Islet precursor cell (in vitro differentiated cells): ENCODE measurements at places on chromosomes 2 and 18.

DNA sequence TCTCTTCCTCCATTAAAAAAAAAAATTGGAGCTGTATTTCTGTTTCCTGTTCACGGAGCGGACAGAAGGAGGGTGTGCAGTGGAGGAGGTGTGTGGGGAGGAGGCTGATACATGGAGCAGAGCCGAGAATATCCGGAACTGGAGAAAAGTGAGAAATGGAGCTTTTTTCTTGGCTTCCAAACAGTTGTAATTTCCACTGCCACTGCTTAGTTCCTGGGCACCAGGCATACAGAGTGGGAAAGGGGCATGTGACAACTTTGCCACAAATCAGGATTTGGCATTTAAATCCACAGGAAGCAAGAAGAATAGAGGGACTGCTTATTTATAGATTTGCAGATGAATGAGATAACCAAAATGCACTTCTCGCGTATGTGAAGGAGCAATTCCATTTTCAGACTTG is 71.2 kb downstream of the BCL11A start:
- DNase-seq, result peak; percentile 16

DNA sequence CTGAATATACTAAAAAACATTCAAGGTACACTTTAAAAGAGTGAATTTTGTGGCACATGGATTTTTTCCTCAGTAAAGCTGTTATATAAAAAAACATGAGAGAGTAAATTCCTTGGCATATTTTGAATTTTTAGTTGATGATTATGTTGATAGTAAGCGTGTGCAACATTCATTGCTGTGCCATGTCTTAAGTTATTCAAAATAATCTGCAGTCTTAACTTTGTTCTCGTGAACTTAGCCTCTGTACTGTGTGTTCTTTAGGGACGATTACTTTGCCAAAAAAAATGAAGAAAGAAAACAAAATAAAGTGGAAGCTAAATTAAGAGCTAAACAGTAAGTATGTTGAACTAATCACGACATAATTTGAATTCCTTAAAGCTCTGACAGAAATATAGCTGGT is 9.6 kb downstream of the SSB start:
- DNase-seq, result no peak

GRCh38 chr2:69720404-69720803 is 21.5 kb upstream of the ANXA4 start:
- DNase-seq, result no peak

DNA sequence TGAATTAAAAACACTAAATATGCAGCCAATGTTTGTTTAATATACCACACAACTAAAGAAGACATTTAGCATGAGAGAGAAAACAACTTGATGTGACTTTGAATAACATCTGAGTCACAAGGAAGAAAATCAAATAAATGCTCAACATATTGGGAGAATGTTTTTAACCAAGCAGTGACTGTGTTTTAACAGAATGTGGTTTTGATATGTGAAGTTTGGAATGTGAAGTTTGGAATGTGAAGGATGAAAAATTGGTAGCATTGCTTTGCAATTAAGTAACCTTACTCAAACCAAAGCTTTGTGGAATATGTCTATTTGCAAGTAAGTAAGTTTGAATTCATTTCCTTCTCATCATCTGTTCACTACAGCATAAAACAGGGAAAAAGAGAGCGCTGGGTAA is 128.2 kb upstream of the DNAJC10 start:
- DNase-seq, result no peak

DNA sequence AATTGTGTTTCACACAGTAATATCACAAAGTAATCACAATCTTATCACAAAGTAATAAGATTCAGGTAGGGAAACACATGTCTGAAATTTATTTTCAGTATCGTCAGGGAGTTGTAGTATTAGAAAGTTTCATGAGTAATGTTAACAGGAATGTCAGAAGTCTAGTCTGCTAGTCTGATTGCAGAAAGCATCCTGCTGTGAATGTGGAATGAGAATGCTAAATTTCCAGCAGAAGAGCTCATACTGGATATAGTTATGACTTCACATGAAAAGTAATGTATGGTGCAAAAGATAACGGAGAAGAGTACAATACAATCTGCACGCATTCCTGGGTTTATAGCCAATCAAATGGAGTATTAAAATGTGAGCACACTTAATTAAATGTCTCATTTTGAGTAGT is 494.7 kb upstream of the SETBP1 start:
- no peak for DNase-seq

DNA sequence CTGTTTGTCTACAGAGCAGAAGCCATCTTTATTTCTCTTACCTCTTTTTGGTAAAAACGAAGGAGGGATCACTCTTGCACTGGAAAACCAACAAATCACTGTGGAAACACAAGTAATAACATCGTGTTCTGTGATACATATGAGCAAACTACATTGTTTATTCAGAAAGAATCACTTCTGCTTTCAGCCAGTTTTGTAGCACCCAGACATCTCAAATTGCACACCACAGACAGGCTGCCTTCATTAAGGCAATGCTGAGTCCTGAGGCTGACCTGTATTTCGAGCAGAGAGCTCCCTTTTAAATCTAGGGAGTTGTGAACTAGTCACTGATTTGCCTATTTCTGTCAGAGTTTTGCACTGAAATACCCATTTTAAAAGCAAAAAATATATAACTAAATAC is 1003.2 kb upstream of the FAM98A start:
- no peak for DNase-seq

DNA sequence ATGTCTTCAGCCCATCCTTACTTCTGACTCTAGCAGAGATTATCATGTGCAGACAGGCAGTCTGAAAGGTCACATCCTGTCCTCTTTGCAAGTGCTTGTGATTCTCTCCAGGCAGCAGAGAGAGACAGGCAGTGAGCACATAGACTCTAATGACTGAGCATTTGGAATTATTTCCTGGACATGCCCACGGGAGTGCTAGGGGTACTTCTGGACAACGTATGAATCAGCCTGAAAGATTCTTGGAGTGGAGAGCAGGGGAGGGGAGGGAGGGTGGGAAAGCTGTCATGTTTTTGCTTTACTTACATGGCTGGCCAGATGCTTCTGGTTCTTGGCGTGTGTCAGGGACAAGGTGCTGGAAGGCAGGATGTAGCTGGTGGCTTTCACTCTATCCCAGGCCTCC is 150.6 kb downstream of the RIF1 start:
- DNase-seq, result peak; percentile 93

DNA sequence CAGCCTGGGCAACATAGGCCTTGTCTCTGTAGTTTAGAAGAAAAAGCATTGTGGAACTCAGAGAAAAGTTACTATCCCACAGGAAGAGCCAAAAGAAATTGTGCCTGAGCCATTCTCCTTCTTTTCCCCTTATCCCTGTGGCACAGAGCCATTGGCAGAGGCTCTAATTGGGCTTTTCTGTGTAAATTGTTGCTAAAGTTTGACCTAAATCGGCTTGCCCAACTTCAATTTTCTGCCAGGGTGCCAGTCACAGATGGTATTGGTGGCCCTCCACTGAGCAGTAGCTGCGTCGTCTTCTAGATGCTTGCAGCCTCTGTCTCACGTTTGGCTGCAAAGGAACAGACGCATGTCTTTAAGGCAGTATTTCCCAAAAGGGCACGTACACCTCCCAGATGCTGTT is 30.3 kb downstream of the ZNF532 start:
- DNase-seq, result no peak

- DNase-seq, result no peak
Measured at GRCh38 chr2:236472720-236473495, 96.7 kb upstream of the ACKR3 start.
